ENCODE measurements at places on chromosomes 5 and 9.

- no peak for DNase-seq
Measured at GRCh38 chr9:123305879-123306278, 37.5 kb upstream of the STRBP start.

GRCh38 chr9:129549139-129549538 lies 71.8 kb downstream of the C9orf50 start:
- DNase-seq: no peak

DNA sequence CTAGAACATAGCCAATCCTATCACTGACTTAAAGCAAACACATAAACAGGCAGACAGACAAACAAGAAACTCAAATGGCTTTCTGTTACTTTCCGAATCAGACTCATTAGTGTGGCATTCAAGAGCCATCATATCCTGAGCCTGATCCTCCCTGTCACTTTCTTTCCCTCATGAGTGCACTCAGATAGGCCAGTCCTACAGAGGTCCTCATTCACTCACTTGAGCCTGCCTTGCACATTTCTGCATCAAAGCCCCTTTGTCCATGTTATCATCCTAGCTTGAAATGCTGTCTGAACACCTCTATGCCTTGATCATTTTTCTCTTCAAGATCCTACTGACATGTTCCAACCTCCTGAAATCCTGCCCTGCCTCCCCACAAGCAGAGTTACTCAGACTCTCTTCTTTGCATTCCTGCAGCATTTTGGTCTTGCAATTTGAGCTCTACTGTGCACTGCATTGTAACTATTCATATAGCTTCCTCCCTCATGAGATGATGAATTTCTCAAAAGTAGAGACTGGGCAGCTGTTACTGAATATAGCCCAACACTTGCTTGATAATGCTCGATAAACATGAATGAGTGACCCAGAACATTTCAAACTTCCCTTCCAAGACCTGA lies 126.9 kb downstream of the PALM2AKAP2 start:
- peak; percentile 41 for DNase-seq

GRCh38 chr5:135150767-135151166 lies 116.7 kb upstream of the PITX1 start:
- DNase-seq: no peak

DNA sequence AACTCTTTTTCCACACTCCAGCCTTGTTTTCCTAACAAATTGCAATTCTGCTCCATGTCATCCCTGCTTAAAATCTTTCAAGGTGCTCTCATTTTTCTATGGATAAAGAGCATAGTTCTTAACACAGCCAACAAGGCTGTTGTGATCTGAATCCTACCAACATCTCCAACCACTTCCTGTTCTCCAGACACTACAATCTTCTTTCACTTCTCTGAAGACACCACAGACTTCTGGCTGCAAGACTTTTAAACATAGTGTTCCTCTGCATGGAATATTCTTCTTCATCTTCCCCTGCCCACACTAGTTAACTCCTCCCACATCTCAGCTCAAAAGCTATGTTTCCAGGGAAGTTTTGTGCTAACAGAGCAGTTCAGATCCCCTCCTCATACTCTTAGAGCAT lies 404.8 kb downstream of the MAN2A1 start:
- no peak for DNase-seq

DNA sequence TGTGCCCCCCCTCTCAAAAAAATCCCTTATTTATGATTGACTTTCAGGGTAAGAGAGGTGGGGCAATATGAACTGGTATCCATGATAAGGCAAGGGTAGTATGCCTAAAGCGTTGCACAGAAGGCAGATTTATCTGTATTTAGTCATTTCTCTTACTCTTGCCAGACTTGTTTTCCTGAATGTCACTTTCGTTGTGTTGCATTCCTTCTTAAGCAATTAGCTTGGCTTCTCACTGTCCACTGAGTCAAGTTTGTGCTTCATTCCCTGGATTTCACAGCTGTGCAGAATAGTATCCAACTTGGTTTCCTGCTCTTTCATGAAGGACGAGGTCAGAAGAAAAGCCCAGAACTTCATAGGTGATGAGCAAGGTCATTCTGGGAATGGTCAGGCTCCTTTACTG lies 301.5 kb upstream of the ACTBL2 start:
- DNase-seq: peak; percentile 38

GRCh38 chr9:112711050-112711689 lies 6.7 kb downstream of the INIP start:
- DNase-seq: peak; percentile 31

DNA sequence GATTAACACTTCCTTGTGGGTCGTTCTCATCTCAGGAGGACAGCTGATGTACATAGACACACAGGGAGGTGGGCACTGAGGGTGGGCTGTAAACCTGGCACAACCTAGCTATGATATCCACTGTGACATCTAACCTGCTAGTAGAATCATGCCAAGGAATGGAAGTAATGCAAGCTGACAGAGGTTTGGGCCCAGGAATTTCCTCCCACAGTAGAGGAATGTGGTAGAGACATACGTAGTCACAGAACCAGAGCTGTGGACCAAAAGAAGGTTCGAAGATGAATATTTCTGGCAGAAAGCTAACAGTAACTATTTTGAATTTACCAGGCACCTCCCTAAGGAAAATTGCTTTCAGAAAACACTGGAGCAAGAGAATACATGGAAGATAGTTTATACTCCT lies 15.2 kb upstream of the DNAJC25 start:
- no peak for DNase-seq

- DNase-seq: no peak
Measured at GRCh38 chr5:119966028-119966427, 336.7 kb downstream of the FAM170A start.

DNA sequence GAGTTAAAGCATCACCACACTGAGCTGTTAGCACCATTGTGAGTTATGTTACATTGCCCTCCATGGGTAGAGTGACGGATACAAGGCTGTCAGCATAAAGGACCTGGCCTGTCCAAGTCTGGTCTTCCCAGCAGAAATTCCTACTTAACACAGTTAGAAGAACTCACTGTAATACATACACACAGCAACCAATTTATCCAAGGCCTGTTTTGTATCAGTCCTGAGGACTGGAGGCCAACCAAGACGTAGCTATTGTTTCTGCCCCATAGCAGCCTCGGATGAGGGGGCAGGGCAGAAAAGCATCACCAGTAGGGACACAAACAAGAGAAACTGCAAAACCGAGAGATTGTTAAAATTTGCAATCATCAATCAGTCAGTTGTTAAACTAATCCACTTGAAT lies 66.0 kb upstream of the CKMT2 start:
- no peak for DNase-seq

- DNase-seq: no peak
Measured at GRCh38 chr9:11755951-11756350, 937.2 kb upstream of the TYRP1 start.

- no peak for DNase-seq
Measured at GRCh38 chr5:142970440-142971030, 200.4 kb downstream of the ARHGAP26 start.

GRCh38 chr5:42250-42649 lies 49.7 kb upstream of the PLEKHG4B start:
- peak; percentile 31 for DNase-seq

Measured in EL (cell line).